Head of caudate nucleus (tissue), 42 donors: ENCODE measurements at places on chromosomes 5 and 9.

DNA sequence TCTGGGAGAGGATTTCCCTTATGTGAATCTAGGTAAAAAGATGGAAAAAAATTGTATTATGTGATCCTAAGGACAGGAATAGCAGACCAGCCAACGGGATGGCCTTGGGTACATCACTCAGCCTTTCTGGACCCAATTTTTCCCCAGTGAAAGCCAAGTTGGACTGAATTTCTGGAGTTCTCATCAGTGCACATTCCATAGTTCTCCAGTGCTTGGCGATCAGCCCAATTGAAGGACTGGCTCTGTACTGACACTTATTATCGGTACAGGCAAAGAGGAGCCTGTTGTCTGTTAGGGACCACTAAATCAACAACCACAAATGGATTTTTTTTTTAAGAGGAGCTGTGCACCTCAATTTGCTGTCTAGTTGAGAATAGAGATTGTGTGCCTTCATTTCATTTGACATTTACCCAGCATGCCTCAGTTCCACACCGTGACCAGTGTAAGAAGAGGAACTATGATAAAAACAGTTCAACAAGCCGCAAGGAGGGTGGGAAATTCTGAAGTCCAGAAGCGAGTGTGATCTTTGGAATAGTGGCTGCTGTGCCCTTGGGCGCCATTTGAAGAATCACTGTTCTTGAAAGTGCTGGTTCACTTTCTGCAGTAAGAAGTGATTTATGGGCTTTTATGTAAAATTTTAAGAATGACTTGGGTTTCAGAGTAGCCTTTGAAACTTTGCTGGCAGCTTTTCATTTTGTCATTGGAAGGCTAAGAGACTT lies 8.0 kb downstream of the ARL10 start:
- no peak for DNase-seq

GRCh38 chr5:39717176-39717897 lies 292.6 kb upstream of the DAB2 start:
- DNase-seq, result no peak

DNA sequence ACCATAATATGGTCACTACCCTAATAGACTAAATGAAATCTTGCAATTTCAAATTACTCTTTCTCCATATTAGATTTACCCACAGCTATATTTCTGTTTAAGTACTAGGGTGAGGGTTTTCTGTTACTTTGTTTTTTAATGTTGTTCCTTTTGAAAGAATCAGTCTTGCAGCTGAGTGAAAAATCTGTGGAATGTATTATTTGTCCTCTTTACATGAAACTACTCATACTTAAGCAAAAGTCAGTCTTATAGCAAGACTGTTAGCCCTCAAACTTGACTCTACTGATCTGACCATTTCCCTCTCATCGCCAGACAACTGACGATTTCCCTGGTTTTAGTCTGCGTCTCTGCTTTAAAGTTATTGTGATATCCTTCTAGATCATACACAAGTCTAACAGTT lies 84.0 kb downstream of the PIK3R1 start:
- DNase-seq, result no peak

DNA sequence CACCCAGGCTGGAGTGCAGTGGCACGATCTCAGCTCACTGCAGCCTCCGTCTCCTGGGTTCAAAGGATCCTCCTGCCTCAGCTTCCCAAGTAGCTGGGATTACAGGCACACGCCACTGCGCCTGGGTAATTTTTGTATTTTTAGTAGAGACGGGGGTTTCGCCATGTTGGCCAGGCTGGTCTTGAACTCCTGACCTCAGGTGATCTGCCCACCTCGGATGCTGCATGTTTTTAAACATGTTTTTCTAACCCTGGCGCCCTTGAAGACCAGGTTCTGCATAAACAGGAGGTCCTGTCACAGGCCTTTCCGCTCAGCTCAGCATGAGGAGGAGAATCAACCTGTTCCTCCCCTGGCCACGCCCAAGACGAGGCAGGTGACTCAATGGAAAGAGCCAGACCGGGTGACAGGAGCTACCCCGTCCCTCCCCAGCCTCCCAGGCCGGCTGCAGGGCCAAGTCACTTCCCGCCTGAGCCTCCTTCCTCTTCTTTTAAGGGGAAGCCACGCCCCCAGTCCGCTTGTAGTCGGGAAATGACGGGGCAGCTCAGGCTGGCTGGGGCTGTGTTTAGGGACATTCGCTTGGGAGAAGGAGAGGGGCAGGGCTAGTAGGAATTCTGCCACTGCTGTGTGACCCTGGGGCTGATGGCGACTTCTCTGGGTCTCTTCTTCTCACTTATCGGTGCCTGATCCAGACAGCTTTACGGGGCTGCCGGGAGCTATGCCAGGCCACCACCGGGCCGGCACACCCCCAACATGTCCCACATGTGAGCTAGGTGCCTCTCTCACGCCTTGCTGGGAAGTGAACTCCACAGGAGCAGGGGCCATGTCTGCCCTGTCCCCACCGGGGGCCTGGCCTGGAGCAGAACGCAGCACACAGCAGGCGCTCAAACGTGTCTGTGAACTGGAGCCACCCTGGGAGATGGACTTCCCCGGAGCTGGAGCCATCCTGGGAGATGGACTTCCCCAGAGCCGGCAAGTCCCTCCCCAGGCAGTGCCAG lies 6.1 kb downstream of the NOTCH1 start:
- peak; percentile 72 for DNase-seq

- no peak for DNase-seq
These were observed 276.9 kb downstream of the EFNA5 start for GRCh38 chr5:107393851-107394250.

GRCh38 chr9:137429974-137430722 lies 7.0 kb downstream of the NOXA1 start:
- DNase-seq, result no peak

GRCh38 chr9:3647652-3648051 lies 121.9 kb upstream of the RFX3 start:
- no peak for DNase-seq

DNA sequence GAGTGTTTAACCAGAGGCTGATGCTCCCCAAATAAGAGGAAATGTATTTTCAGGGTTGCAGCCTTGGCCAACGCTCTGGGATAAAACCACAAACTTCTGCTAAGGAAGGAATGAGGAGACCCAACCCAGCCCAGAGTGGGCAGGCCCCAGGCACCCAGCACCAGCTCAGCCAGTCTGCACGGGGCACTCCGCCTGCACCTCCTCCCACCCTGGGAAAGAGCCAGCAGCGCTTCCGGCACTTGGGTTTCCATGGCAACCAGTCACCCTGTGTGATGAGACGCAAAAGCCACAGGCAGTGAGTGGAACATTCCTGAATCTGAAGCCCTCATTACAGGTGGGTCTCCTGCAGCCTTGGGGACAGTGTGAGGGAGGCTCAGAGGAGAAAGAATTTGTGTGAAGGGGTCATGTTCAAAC lies 85.2 kb upstream of the ZBTB43 start:
- peak; percentile 76 for DNase-seq

DNA sequence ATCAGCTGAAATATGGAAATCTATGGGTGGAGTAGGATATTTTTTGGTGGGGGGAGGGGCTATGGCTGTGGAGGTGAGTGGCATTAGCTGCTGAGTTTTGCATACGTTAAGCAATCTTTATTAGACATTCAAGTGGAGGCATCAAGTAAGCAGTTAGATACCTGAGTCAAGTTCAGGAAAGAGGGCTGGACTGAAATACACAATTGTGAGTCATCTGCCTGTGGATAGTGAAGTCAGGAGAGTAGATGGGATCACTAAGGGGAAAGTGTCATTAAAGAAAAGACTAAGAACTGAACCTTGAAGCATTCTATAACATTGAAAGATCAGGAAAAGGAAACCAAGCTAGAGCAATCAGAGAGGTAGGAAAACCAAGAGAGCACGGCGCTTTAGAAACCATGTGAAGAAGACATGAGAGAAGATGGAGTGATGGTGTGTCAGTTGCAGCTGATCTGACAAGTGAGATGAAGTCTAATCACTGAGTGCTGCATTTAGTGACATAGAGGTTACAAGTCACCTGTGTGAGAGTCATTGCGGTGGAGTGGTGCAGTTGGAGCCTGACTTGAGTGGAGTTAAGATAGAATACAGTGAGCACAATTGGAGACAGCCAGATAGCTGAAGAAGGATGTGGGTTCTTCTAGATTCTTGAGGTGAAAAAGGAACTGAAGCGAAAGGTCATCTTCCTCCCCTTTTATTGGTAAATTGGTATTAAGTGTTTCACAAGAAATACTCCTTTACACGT lies 88.7 kb downstream of the PIP5K1B start:
- DNase-seq, result no peak

DNA sequence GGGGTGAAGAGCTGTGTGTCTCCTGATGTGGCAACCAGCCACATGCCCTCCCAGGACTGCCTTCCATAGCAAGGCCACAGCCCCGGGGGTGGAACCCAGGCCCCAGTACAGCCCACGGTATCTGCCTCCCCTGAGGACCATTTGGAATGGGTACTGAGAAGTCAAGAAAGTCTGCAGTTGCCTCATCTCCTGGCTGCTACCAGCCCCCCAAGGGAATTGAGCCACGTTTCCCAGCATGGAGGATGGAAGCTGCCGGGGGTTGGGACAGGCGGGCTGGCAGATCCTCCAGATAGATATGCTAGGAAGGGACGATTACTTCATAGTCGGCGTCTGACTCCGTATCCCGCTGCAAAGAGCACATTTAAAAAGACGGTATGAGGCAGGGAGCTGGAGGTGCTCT lies 5.5 kb upstream of the DMRT2 start:
- no peak for DNase-seq

DNA sequence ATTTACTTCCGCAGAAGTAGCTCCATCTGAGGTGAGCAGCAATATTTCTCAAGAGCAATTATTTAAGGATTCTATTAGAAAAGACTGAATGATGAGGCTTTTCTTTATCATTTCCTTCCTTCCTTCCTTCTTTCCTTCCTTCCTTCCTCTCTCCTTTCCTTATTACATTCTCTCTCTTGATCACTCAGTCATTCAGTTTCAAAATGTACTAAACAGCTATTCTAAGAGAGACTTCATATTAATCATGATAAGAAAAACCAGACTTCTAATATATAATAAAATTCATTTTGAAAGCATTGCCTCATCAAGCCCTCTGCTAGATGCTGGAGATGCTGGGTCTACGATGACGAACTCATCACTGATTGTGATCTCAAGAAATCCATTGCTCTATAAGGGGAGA lies 30.4 kb upstream of the PAPPA start:
- DNase-seq, result no peak

- DNase-seq, result no peak
These were observed 10.0 kb downstream of the TCF7 start for GRCh38 chr5:134124289-134125038.

GRCh38 chr5:55713871-55714270 lies 1.7 kb upstream of the SLC38A9 start:
- no peak for DNase-seq

DNA sequence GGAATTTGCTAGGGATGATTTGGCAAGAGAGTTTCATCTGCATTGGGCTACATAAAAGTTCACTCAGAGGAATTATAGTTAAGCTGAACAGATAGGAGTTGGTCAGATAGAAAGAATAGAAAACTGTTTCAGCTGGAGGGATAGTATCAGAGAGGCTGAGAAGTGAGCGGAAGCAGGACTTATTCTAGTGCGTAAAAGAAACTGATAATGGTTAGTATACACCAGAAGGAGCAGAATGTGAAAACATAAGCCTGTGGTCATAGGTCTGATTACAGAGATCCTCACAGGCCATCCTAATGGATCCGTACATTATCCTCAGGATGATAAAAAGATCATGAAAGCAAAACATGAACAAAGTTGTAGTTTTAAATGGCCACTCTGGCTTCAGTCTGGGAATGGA lies 585.2 kb downstream of the BRINP1 start:
- DNase-seq, result no peak

DNA sequence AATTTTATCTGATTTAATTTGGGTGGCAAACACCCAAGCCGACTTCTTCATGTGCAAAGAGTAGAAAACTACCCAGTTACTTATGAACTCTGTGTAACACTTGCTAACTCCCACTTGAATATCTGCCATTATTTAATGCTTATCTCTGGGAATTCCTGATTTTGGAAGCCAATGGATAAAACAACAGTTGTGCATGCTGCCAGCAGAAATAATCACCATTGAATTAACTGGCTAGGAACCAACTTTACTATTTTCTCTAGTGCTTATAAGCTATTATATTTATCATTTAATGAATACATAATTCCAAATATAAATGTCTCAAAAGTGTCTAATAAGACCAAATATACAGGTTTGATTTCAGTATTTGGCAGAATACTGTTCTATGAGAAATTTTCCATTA lies 85.7 kb downstream of the IZUMO3 start:
- no peak for DNase-seq

- DNase-seq, result no peak
These were observed 3.6 kb upstream of the RGS7BP start for GRCh38 chr5:64502196-64502595.

GRCh38 chr9:36126016-36126730 lies 10.4 kb upstream of the GLIPR2 start:
- peak; percentile 42 for DNase-seq

GRCh38 chr5:115988002-115988401 lies 25.7 kb downstream of the LVRN start:
- DNase-seq, result no peak

GRCh38 chr5:180959661-180960060 lies 29.0 kb upstream of the BTNL3 start:
- DNase-seq, result no peak

DNA sequence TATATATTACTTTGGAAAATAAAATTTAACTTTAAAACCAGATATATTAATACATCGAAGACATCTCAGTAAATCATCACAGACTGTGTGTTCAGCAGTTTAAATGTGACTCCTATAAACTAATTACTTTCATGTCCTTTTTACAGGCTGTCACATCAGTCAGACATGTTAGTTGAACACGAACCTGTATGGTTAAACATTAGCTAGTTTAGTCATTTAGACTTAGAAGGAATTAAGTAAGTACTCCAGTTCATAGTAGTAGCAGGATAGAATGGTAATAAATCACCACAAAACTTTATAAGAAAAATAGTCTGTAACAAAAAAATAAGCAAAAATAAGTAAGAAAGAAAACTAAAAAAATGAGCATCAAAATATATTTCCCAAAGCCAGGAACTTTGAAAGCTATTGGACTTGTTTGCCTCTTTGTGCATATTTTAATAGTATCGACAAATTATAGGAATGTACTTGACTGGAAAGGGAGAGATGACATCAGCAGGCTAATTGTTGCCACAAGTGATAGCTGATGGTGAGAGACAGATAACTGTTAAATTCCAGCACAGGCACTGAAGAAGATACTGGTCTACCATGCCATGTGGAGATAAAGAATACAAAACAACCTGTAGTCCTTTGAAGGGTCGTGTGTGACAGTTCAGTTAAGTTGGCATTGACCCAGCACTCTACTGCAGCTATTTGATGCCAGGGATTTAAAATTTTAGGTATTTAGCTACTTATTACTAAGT lies 83.9 kb downstream of the RIC1 start:
- DNase-seq, result no peak

GRCh38 chr5:107542428-107542827 lies 128.3 kb downstream of the EFNA5 start:
- no peak for DNase-seq
